T-cell (primary cell): ENCODE measurements at places on chromosomes 6 and 20. TPM values are rescaled to one million over a fixed set of nuclear protein-coding genes. Genes with fewer than 3 reads are reported as not detected.

PHACTR1 gene
- 2.6 TPM for total RNA-seq

SMOC2 gene
- total RNA-seq: not detected

MMP24 gene
- not detected for total RNA-seq

DNA sequence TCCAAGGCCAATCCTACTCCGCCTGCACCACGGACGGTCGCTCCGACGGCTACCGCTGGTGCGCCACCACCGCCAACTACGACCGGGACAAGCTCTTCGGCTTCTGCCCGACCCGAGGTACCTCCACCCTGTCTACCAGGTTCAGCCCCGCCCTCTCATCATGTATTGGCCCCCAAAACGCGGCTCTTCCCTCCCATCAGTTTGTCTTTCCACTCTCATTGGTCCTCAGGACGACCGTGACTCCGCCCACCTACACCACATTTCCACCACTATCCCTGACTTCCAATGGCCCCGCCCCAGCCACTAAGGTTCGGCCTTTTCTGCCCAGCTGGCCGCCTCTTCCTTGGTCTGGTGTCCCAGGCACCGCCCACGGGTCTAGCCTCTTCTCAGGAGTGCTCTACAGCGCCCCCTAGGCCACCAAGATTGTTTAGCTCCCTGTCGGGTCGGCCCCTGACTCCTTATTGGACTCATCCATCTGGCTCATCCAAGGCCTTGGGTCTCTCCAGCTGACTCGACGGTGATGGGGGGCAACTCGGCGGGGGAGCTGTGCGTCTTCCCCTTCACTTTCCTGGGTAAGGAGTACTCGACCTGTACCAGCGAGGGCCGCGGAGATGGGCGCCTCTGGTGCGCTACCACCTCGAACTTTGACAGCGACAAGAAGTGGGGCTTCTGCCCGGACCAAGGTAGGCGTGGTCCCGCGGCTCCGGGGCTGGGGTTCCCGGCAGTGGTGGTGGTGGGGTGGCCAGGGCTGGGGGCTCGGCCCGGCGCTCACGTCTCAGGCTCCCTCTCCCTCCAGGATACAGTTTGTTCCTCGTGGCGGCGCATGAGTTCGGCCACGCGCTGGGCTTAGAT, 3.1 kb downstream of the MMP9 start:
- H3K4me3 ChIP-seq: no peak overlapping the region
- DNase-seq: no peak
- peaks cover 79% of the 10 kb centered on the region for H3K27me3 ChIP-seq
- H3K36me3 ChIP-seq: no peaks in the 10 kb centered on the region

DNA sequence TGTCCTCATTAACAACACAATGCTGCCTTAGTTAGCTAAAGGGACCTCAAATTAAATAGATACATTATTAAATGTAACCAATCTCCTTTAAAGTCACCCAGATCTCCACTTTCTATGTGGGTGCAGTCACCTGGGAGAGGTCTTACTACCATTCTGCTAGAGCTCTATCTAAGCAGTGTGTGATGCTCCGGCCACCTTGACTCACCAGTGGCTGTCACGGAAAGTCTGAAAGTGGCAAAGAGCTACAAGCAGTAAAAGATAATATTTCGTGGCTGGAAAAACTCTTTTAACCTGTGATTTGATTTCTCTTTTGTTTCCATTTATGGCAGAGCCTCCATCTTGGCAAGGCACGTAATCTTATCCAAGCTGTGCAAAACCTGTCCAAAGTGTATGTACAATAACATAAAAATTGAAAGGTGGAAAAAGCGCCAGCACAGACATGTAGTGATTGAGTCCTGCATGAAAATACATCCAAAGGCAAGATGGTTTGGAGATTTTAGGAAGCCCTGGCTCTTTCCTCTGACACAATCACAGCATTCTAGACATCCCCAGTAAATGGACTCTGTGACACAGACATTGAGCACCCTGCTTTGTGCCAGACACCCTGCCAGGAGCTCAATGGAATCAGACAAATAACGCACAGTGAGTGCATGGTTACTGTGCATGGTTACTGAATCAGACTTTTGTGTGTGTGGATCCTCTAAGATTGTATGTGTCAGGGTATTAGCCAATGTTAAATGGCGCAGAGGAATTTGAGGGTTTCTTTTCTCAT, 116.6 kb downstream of the ADAT2 start:
- no peak for DNase-seq
- no peak overlapping the region for H3K4me3 ChIP-seq
- no peaks in the 10 kb centered on the region for H3K36me3 ChIP-seq
- no peaks in the 10 kb centered on the region for H3K4me1 ChIP-seq
- no peak overlapping the region for H3K27ac ChIP-seq

DNA sequence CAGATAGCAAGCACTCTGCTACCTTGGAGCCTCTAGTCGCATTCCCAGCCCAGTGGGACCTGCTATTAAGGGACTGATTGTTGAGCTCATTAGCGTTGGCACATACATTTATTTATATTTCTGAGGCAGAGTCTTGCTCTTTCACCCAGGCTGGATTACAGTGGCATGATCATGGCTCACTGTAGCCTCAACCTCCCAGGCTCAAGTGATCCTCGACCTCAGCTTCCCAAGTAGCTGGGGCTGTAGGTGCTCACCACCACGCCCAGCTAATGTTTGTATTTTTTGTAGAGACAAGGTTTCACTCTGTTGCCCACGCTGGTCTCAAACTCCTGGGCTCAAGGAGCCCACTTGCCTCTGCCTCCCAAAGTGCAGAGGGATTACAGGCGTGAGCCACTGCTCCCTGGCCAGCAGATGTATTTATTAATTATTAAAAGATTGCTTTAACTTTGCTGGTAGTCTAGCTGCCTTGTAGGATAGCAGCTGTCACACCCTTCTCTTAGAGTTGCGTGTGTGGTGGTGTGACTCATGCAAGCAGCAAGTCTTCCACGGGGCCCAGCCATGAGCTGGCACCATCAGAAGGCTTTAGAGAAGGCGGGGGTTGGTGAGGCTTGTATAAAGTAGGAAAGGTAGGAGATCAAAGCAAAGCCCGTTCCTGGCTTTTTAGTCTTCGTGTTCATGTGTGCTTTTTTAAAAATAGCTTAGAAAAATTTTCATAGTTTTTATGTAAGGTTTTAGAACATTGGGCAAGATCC, 16.5 kb downstream of the ACTR5 start:
- H3K27me3 ChIP-seq: no peaks in the 10 kb centered on the region
- no peak overlapping the region for H3K4me3 ChIP-seq
- H3K27ac ChIP-seq: no peak overlapping the region
- peaks cover 93% of the 10 kb centered on the region for H3K36me3 ChIP-seq

GRCh38 chr6:113092795-113093194, 745.7 kb downstream of the RFPL4B start:
- H3K4me3 ChIP-seq: no peak overlapping the region
- DNase-seq: no peak
- no peaks in the 10 kb centered on the region for H3K4me1 ChIP-seq
- no peak overlapping the region for H3K27ac ChIP-seq

DNA sequence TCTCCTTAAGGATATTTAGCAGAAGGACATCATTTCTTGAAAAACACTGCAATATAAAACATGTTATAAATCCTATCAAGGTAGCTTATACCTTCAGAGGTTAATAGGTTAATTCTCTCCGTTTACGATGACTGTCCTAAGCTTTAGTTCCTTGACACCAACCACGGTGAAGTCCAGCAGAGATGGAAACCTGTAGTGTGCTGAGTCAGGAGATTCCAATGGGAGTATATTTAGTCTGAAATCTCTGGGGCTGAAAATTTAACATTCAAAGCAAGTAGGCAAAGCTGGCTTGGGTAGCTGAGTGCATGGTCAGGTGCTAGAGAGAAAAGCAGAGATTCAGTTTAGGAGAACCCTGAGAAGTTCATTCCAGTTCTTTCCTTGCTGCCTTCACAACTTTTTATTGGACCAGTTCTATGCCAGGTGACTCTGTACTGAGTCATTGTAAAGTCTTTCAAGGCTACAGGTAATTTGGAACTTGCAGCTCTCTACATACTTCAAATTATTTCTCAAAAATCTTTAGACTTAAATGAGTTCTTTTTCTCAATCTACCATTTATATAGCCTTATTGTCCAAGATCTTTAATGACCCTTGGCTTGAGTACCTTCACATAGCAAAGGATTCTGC, 1009.4 kb upstream of the FLRT3 start:
- H3K4me3 ChIP-seq: no peak overlapping the region
- H3K36me3 ChIP-seq: no peaks in the 10 kb centered on the region
- no peak for DNase-seq
- H3K27me3 ChIP-seq: no peaks in the 10 kb centered on the region
- H3K27ac ChIP-seq: no peak overlapping the region

DNA sequence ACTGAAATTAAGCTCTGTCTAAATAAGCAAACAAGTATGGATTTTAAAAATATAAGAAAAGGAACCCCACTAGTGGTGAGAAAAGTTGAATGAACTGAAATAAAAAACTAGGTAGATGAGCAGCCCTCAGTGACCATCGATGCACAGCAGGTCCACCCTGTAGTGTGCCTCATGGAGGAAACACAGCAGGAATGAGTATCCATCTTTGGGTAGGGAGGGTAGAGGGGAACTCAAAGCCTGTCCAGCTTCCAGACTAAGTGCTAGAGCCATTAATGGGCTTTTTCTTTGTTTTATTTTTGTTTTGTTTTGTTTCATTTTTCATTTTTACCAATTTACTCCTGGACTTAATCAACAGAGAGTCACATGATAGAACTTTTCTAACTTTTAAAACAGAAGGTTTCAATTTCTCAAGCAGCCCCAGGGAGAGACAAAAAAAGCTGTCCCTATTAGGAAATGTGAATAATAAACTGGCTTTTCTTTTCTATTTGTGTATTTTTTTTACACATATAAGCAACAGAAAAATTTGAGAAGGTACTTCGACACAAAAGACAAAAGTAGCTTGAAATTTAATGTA, 700.6 kb downstream of the HACE1 start:
- H3K4me1 ChIP-seq: no peaks in the 10 kb centered on the region
- DNase-seq: no peak
- H3K27me3 ChIP-seq: no peaks in the 10 kb centered on the region
- no peak overlapping the region for H3K4me3 ChIP-seq
- no peaks in the 10 kb centered on the region for H3K36me3 ChIP-seq

DNA sequence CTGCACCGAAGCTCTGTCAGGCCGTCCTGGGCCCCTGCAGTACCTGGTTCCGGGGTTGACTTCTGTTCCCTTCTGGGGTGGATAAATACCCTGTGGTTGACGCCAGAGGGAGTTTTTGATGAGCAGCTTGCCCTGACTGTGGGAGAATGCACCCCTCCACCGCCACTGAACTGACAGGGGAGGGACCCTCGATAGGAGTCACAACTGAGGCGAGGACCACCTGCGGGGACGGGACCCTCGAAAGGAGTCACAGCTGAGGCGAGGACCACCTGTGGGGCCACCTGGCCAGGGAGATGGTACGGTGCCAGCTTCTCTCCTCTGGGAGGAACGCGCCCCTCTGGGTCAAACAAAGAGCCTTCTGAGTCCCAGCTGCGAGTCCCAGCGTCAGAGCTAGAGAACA, 100.1 kb upstream of the FRMD1 start:
- H3K4me1 ChIP-seq: no peaks in the 10 kb centered on the region
- H3K27me3 ChIP-seq: no peaks in the 10 kb centered on the region
- DNase-seq: no peak

DNA sequence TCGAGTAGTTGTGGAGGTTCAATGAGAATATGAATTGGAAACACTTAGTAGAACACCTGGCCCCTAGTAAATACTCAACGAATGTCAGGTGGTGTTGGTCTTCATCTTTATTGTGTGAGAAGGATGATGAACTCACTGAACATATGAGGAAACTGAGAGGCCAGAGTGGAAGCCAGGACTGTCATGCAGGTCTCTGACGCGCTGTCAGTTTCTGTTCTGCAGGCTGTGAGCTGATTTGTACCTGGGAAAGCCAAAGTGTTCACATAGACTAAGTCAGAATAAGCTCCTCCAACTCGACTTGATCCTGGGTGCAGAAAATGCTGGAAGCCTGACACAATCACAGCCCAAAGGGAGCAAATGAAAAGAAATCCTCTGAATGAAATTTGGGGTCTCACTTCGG, 222.2 kb downstream of the LY86 start:
- H3K27me3 ChIP-seq: no peaks in the 10 kb centered on the region
- H3K27ac ChIP-seq: no peak overlapping the region
- no peaks in the 10 kb centered on the region for H3K36me3 ChIP-seq
- H3K4me1 ChIP-seq: no peaks in the 10 kb centered on the region
